Fibroblast of skin of right biceps (primary cell): ENCODE measurements at places on chromosomes 5 and 9.

- DNase-seq = no peak
Observed at GRCh38 chr5:112869948-112870347, 8.9 kb downstream of the SRP19 start.

DNA sequence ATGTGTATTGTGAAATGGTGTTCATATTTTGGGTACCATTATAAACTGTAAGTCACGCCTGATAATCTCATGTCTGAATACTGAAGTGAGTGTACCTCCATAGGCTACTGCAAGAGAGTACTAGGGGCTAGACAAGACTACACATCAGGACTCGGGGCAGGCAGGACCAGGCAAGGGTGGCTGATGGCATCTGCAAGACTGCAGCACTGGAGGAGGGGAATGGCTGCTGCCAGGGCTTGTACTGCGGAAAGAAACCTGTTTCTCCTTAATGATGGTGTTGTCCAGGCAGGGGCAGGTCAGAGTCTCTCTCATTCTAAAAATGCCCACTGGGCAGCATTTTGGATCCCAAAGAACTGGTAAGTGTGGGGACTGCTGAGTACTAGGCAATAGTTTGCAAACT is 172.5 kb downstream of the RAB3C start:
- DNase-seq = no peak

DNA sequence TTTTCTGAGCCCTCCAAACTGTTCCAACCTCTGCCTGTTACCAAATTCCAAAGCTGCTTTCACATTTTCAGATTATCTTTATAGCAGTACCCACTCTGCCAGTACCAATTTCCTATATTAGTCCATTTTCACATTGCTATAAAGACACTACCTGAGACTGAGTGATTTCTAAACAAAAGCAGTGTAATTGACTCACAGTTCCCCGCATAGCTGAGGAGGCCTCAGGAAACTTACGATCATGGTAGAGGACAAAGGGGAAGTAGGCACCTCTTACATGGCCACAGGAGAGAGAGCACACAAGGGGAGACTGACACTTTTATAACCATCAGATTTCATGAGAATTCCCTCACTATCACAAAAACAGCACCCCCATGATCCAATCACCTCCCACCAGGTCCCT is 105.0 kb downstream of the DTWD2 start:
- no peak for DNase-seq

DNA sequence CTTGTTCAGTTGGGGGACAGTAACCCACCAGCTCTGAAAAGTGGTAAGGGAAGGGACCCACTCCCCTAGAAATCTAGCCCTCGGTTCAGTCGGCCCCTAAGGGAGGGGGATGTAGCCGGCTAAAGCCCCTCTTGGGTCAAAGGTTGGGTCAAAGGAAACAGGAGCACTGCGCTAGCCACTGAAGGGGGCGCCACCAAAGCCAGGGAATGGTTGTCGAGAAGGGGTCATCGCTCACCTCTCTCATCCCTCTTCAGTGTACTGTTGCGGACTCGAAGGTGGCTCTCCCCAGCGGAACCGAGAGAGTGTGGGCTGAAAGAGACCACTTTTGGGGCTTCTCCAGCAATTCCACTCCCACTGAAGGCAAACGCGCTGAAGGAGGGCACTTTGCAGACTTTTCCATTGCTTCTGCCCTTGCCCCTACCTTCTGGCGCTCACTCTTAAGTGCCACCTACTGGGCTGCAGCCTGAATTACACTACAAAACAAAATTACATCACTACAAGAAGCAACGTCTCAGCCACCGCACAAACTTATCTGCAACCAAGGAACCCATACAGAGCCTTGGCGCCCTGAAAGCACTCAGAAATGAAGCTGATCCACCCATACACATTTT is 396.9 kb downstream of the PDE4D start:
- DNase-seq = no peak

DNA sequence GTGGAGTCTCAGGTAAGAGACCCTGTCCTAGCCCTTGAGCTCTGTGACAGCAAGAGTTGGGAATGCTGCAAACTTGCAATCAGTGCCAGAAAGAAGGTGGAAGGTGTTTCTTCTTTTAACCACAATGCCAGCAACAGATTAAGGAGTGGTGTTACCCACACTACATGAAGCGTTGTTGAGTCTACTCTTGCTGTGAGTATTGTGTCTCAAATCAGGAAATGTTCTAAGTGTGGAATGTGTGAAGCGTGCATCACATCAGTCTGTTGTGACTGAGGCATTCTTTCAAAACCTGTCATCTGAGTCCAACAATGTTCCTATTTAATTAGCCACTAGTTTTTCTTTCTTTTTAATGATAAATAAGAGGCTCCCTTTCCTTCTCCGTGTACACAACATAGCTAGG is 2.9 kb upstream of the LURAP1L start:
- DNase-seq = peak; percentile 61

GRCh38 chr5:158898185-158899177 is 201.2 kb downstream of the EBF1 start:
- DNase-seq = peak; percentile 26

DNA sequence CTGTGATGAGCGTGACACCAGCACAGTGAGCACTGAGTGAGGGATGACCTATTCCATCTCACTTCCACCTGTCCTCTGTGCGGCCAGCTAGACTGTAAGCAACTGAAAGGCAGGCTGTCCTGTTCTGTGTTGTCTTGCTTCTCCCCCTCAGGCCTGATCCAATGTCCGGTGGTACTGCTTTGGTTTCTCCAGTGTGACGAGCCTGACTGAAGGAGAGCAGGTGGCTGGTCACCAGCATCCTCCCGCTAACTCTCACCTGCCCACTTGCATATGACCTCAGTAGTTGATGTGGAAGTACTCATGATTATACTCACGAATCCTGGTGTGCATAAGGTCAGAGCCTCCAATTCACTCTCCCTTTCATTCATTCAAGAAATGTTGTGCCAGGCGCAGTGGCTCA is 2.4 kb upstream of the SLC27A4 start:
- no peak for DNase-seq

GRCh38 chr5:165304193-165304827 is 1798.9 kb downstream of the MAT2B start:
- no peak for DNase-seq

DNA sequence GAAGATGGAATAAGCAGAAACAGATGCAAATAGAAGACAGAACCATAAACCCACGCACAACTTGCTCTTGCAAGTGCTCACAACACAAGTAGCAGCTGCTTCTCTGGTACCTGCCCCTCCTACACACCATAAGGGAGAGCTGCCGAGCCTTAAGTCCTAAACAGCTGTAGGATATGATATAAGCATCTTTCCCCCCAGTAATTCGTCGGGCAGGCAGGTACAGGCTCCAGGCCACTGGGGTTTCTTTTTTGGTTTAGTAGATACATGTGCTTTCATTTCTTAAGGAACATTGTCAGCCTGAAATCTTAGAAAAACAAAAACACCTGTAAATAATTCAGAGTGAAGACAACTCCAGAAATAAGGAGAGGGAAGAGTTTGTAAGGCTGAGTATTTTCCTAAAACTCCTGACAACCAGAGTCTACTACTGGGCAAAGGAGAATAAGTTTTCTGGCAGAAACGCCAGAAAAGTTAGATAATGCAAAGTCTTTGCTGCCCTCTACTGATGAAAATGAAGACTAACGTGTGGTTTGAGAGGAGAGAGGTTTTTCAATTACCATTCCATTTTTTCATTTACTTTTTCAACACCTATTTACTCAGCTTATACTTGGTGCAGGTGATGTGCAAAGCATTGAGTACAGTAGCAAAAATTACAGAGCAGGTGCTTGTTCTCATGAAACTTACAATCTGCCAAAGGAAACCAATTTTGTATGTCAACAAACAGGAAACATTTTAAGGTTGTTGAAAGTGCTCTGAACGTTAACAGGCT is 20.1 kb upstream of the TCERG1 start:
- DNase-seq = peak; percentile 55

DNA sequence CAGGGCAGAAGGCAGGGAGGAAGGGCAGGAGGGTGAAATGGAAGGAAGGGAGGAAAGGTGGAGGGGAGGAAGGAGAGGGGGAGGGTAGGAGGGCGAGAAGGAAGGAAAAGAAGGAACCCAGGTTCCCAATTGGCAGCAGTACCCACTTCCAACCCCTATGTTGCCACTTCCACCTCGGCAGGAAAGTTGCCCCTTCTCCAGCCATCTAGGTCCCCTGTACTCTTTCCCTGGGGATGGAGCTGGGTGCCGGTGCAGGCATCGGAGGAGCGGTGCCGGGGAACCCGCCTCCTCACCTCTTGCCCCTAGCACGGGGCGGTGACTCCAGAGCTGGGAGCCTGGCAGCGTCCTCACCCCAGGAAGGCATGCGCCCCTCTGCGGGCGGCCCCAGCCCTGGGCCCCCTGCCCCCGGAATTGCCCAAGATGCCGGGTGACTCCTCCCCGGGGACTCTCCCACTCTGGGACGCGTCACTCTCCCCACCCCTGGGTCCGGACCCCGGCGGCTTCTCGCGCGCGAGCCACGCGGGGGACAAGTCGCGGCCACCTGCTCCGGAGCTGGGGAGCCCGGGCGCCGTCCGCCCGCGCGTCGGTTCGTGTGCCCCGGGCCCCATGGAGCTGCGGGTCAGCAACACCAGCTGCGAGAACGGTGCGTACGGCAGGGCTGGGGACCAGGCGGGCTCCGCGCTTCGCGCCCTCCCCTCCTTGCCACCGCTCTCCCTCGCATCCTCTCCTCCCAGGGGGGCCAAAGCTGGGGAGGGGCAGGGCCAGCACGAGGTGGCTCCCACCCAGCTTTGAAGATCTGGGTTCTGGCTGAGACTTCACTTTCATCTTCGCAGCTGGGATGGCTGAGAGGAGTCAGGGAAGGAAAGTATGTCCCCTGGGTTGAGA is at the start of gene NIPAL4:
Gene NIPAL4 (plus strand): TSS at position 499 of the 885 bp plus-strand sequence. CDS start 108 bp downstream, at position 607.
- DNase-seq = no peak
